ENCODE measurements at places on chromosomes 1 and 21.

DNA sequence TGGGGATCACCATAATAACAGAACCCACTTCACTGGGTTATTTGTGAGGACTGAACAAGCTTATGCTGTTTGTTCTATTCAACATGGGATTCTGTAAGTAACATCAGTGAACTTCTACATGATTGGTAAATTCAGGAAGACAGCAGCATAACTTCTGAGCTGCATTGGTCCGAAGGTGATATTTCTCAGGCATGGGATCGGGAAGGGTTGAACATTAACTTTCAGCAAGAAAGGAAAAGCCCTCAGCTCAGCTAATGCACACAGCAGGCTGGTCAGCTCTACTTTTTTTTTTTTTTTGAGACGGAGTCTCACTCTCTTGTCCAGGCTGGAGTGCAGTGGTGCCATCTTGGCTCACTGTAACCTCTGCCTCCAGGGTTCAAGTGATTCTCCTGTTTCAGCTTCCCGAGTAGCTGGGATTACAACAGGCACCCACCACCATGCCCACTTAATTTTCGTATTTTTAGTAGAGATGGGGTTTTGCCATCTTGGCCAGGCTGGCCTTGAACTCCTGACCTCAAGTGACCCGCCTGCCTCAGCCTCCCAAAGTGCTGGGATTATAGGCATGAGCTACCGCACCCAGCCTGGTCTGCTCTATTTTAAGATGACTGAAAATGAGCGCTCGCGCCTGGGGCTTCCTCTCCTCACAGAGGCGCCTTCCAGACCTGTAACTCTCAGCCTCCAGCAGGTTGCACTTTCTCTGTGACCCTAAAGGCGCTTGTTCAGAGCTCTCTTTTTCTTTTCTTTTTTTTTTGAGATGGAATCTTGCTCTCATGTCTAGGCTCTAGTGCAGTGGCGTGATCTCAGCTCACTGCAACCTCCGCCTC is 42.2 kb downstream of the ECE1 start:
- no peak for DNase-seq

- no peak for DNase-seq
Measured at GRCh38 chr1:201060586-201060985, 37.1 kb upstream of the KIF21B start.

- no peak for DNase-seq
Measured at GRCh38 chr1:17744666-17745478, 10.3 kb upstream of the ACTL8 start.

DNA sequence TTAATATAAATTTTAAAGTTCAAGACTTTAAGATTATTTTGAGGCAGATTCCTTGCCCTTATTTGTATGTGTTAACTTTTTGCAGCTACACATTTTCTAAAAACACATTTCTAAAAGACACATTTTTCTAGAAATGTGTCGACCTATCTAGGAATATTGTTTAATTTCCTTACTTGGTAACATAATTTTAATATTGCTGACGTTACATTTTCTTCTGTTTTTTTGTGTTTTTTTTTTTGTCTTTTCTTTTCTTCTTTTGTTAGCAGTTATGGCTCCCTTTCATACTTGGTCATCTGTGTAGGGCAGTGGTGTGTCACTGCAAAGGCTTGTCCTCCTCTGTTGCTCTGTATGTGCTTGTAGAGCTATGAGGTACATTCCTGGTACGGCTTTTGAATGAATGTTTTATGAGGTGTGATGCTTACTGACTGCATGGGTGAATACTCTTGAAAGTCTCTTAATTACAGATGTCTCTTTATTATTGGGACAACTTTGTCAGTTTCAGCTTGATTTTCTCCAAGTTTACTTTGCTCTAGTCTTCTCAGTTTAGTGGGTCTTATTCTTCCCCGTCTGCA is 30.1 kb downstream of the LRRC8D start:
- no peak for DNase-seq

DNA sequence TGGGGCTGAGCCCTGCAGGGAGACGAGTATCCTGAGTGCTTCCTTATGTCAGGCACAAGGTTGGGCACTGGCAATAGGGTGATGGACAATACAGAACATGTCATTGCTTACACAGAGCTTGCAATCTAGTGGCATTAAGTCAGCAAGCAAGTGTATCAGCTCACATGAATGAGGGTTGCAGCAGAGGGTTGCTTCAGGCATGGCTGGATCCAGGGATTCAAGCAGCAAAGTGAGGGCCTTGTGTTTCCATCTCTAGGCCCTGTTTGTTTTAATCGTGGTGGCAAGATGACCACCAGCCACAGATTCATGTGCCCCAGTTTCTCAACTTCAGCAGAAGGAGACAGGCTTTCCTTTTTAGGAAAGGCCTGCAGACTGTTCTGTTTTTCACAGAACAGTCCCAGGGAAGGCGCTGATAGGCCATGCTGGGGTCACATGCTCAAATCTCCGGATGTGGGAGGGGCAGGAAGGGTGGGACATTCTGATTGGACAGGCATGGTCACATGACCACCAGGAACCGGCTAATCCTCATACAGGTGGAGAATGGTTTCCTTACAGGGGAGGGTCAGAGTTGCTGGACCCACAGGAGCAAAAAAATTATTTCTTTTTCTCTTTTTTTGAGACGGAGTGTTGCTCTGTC is 14.4 kb downstream of the PLOD1 start:
- DNase-seq = no peak

- DNase-seq = no peak
Measured at GRCh38 chr21:38597421-38597820, 99.1 kb upstream of the ERG start.

DNA sequence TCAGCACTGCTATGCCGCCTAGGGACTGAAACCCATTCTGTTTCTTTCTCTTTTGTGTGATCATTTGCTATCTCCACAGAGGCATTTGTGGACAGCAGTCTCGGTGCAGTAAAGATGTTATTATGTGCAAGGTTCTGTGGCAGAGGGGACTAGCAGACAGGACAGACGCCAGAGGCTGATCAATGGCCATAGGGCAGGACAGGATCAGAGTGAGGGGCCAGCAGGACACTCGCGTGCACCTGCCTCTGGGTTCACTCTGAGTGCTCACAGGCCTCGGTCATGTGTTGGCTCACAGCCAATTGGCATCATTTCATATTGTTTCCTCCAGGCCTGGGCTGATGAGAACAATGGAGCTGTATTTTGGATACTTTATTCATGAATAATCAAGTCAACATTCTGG is 212.6 kb downstream of the TGFB2 start:
- no peak for DNase-seq

GRCh38 chr1:50527249-50527986 is 104.2 kb upstream of the DMRTA2 start:
- DNase-seq = no peak

GRCh38 chr1:32873484-32873883 is 2.8 kb upstream of the FNDC5 start:
- no peak for DNase-seq

DNA sequence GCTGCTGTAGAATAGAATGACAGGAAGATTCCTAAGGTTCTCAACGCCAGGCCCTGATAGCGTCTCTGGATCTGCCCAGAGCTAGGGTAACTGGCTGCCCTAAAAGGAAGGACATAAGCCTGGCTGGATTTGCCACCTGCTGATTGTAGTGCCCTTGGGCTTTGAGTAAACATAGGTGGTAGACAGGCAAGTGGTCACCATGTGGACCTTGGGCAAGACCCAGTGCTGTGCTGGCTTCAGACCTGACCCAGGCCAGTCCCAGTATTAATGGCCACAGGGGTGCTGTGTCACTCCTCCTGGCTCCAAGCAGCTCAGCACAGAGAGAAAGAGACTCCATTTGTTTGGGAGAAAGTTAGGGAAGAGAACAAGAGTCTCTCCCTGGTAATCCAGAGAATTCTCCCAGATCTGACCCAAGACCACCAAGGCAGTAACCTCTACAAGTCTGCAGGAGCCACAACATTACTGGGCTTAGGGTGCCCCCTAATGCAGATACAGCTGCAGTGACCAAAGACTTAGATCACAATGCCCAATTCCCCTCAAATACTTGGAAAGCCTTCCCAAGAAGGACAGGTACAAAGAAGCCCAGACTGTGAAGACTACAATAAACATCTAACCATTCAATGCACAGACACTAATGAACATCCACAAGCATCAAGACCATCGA is 44.5 kb downstream of the PHTF1 start:
- no peak for DNase-seq

GRCh38 chr1:25743164-25744139 is 56.5 kb upstream of the SELENON start:
- no peak for DNase-seq

DNA sequence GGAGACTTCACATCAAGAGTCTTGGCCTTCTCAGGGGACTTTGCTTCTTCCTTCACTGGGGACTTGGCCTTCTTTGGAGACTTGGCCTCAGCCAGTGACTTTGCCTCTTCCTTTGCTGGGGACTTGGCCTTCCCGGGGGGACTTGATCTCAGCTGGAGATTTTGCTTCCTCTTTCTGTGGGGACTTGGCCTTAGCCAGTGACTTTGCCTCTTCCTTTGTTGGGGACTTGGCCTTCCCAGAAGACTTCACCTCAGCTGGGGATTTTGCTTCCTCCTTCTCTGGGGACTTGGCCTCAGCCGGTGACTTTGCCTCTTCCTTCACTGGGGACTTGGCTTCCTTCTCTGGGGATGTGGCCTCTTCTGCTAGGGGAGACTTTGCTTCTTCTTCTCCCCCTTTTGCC is 13.5 kb upstream of the CD2 start:
- no peak for DNase-seq

GRCh38 chr1:227260433-227260832 is 57.9 kb downstream of the CDC42BPA start:
- DNase-seq = no peak

GRCh38 chr1:161494091-161494735 is 11.0 kb upstream of the FCGR2A start:
- DNase-seq = no peak

DNA sequence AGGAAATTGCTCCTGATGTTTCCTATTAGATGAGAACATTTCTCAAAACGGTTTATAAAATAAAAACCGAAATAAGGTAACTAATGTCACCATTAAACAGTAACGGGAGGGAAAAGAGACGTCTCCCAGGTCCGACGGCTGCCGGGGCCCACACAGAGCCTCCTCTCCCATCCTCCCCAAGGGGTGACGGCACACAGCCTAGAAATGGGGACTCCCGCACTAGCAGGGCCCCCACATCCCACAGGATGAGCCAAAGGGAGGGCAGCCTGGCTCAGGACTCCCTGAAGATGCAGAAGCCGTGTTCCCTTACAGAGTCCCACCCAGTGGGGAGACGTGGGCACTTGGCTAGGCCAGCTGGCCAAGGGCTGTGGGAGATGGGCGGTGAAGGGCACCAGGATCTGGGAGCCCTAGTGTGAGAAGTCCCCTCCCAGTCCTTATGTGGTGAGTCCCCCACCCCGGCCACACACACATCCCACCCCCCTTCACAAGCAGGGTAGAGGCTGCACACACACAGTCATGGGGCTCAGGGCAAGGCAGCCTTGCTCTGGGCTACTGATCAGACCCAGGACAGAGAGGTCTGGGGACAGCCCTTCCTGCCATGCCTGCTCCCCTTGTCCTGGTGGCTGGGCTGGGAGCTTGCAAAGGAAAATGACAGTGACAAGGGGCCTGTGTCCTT is 3.3 kb downstream of the KRTAP10-3 start:
- no peak for DNase-seq

- DNase-seq = no peak
Measured at GRCh38 chr1:220833436-220833835, 45.8 kb upstream of the HLX start.

- DNase-seq = no peak
Measured at GRCh38 chr1:20588634-20589225, at the start of gene CDA. CDA (plus strand) TSS chr1:20589097; CDS start chr1:20589130, 33 bp downstream.

DNA sequence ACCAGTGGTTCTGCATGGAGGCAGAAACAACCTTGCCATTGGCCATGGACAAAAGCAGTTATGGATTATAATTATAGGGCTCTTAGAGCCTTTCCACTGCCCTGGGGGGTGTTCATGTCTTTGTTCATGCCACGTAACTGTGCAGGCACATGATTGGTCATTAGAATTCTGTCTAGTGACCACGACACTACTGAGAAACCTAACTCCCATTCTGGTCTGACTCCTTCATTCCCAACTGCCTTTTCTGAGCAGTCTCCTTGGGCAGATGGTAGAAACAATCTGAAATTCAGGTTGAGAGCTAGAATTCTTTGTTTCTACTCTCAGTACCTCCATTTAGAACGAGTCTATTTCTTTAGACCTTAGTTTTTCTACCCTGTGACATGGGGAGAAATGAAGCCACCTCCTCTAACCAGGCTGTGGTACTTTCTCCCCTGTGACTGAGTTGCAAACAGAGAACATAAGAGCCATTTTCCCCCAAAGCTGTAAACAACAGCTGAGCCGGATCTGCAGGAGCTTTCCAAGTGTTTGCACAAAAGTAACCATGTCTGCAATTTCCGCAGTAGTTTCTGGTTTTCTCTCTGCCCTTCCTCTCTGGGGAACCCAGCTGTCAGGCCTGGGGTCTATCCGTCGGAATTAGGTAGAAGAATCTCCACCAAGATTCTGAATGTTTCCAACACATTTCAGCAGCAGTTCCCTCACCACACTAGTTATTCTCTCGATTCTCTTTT is 37.7 kb upstream of the IPO9 start:
- no peak for DNase-seq

DNA sequence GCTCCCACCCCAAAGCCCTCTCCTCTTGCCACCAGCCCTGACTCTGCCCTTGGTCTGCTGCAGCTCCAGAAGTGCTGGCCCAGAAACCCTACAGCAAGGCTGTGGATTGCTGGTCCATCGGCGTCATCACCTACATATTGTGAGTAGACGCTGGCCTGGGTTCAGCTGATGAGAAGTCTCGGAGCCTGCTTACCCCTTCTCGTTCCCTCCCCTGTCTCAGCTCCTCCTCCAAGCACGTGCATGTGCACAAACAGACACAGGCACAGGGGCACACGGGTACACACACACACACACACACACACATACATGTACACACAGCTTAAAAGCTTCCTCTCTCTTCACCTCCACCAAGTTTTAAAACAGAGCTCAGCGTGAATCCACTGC is 24.3 kb downstream of the CAMK1G start:
- DNase-seq = no peak

DNA sequence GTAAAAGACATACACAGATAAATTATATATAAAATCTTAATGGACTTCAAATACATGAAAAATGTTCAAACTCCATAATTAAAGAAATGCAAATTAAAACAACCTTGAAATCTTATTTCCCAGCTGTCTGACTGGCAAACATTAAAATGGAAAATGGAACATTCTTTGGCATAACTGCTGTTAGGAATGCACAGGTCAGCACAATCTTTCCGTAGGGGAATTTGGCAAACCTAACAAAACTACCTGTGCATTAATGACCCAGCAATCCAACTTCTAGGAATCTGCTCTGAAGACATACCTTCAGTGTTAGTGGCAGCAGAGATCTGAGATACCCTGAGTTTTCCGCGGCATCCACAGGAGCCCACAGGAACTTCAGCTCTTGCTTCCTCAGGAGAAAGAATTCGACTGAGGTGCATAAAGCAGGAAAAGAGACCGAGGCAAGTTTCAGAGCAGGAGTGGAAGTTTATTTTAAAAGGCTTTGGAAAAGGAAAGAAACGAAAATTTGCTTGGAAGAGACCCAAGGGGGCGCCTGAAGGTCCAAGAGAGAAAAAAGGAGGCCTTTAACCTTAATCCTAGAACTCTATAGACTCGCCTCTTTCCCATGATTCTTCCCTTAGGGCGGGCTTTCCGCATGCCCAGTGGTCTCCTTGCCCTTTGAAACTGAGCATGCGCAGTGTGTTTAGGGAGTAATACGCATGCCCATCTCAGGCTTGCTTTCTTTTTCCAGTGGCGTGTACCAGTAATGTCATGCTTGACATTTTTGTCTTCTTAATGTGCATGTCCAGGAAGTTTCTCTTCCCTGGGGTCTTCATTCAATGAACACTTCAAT is 24.8 kb downstream of the LYPD8 start:
- no peak for DNase-seq

GRCh38 chr1:248013229-248013710 is at the start of gene OR2L5:
OR2L5 (plus strand) TSS chr1:248013660; CDS start chr1:248021948, 8,288 bp downstream.
- no peak for DNase-seq

GRCh38 chr1:213621077-213621476 is 366.7 kb upstream of the PROX1 start:
- DNase-seq = no peak
